Cardiac ventricle fibroblast (primary cell): ENCODE measurements at places on chromosomes 11 and 22. TPM values are rescaled to one million over a fixed set of nuclear protein-coding genes. Genes with fewer than 3 reads are reported as not detected.

The OR8D4 gene
- total RNA-seq = not detected in 2 replicates

The FAM180B gene
- total RNA-seq = not detected in 2 replicates

The MYBPC3 gene
- total RNA-seq = not detected in 2 replicates

The ANO1 gene
- 0.19 TPM in 1 of 2 replicates, not detected in the other for total RNA-seq

The PTPRCAP gene
- total RNA-seq = not detected in 2 replicates

The SMC1B gene
- total RNA-seq = not detected in 2 replicates

The MRPL16 gene
- total RNA-seq = 36.2 and 36.4 TPM in 2 replicates

The APOA5 gene
- not detected in 2 replicates for total RNA-seq
